ENCODE measurements at places on chromosomes 11 and 22.

- DNase-seq, result no peak
Measured at GRCh38 chr22:36249160-36249559, 3.8 kb upstream of the APOL1 start.

DNA sequence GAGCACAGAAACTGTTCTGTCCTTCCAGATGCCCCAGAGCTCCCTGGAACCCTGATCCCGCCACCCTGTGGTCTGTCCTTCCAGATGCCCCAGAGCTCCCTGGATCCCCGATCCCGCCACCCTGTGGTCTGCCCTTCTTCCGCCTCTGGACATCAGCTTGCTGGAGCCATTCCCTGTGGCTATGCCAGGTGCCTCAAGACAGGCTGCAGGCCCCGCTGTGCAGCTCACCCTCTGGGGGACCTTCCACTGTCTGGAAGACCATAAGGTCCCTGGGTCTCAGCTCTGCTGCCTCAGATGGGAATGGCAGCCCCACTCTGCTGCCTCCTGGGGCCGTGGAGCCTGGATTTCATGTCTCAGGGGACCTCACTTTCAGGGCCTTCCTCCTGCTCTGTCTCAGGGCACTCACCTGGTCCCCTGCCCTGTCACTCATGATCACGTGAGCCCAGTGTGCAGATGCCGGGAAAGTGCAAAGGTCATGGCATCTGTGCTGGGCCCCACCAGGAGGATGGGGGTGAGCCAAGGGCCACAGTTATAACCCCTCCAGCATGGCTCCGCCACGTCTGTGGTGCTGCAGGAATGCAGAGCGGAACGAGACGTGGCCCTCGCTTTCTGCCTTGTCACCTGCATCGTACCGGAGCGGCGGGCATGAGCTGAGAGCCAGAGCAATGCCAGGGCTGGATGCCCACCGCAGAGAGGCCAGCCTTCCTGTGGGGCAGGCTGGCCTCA is 1520.7 kb downstream of the BRD1 start:
- no peak for DNase-seq

GRCh38 chr11:47907499-47907898 is 59.3 kb upstream of the NUP160 start:
- DNase-seq, result no peak

- DNase-seq, result no peak
Measured at GRCh38 chr11:63816166-63816565, 2.9 kb downstream of the SPINDOC start.

- DNase-seq, result no peak
Measured at GRCh38 chr11:78840623-78841022, 266.0 kb upstream of the NARS2 start.

- peak; percentile 85 for DNase-seq
Measured at GRCh38 chr11:9535189-9535781, 38.2 kb upstream of the WEE1 start.

- no peak for DNase-seq
Measured at GRCh38 chr11:60122414-60123036, 34.1 kb downstream of the MS4A2 start.

All from aorta (tissue), 5 donors.